CD8-positive, alpha-beta memory T cell (primary cell): ENCODE measurements at places on chromosomes 5 and 9.

DNA sequence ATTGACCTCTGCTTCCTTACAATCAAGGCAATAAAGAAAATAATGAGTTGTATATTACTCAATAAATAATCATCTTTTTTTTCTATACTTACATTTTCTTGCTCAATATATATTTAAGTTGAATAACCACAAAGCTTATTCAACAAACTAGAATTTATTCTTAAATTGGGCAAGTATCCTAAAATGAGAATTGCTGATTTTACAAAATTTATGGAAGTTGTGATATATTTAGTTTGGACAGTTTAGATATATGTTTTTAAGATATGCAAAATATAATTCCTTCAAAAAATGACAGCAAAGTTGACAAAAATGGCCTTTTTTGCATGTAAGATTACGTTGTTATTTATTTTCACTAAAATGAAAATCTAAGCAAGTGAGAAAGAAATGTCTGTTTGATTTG lies 305.7 kb upstream of the GRIN3A start:
- no peak for DNase-seq

GRCh38 chr5:25646421-25647341 lies 1001.9 kb upstream of the CDH10 start:
- DNase-seq, result no peak

DNA sequence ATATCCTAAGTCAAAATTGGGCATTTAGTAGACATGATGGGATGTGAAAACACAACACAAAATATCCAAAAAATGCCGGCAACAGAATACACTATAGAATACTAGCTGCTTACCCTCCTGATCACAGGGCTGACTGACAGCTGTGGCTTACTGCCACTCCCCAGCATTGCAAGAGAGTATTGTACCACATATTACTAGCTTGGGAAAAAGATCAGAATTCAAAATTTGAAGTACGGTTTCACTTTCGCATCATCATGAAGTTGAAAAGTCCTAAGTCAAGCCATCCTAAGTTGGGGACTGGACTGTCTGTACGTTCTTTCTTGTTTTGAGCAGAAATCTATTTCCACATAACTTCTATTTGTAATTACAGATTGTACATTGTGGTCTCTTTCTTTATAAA lies 851.4 kb downstream of the MAT2B start:
- DNase-seq, result no peak

GRCh38 chr5:150642567-150642927 lies 2.1 kb downstream of the SYNPO start:
- DNase-seq, result no peak

- no peak for DNase-seq
Observed at GRCh38 chr9:22829236-22829635, 382.6 kb downstream of the DMRTA1 start.

DNA sequence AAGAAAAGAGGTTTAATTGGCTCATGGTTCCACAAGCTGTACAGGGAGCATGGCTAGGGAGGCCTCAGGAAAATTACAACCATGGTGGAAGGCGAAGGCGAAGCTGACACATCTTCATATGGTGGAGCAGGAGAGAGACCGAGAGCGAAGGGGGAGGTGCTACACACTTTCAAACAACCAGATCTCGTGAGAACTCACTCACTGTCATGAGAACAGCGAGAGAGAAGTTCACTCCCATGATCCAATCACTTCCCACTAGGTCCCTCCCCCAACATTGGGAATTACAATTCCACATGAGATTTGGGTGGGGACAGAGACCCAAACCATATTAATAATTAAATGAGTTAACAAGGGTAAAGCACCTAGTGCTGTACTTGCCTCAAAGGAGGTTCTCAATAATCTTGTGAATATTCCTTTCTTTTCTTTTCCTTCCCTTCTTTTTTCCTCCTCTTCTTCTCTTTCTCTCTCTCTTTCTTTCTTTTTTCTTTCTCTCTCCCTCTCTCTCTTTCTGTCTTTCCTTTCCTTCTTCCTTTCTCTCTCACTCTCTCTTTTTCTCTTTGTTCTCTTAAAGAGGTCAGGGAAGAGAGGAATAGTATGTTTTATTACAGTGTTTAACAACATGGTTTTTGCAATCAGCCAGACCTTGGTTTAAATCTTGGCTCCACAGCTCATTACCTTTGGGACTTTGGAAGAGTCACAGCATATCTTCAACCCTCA lies 29.0 kb downstream of the TNFSF15 start:
- DNase-seq, result no peak

GRCh38 chr5:86532429-86532828 lies 85.3 kb upstream of the COX7C start:
- DNase-seq, result no peak

DNA sequence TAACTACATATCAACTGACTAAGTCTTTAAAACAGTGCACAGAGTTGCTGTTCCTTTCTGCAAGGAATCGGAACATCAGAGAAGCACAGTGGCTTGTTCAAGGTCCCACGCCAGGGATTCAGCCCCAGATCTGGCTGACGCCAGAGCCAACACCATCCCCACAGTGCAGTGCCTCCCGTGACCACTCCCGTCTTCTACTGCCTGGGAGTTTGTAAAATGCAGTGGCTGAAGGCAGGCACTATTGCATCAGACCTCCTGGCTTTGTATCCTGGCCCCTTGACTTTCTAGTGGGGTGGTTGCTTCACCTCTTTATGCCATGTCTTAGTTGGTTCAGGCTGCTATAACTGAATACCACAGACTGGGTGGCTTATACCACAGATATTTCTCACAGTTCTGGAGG lies 131.0 kb downstream of the NSG2 start:
- DNase-seq, result no peak

DNA sequence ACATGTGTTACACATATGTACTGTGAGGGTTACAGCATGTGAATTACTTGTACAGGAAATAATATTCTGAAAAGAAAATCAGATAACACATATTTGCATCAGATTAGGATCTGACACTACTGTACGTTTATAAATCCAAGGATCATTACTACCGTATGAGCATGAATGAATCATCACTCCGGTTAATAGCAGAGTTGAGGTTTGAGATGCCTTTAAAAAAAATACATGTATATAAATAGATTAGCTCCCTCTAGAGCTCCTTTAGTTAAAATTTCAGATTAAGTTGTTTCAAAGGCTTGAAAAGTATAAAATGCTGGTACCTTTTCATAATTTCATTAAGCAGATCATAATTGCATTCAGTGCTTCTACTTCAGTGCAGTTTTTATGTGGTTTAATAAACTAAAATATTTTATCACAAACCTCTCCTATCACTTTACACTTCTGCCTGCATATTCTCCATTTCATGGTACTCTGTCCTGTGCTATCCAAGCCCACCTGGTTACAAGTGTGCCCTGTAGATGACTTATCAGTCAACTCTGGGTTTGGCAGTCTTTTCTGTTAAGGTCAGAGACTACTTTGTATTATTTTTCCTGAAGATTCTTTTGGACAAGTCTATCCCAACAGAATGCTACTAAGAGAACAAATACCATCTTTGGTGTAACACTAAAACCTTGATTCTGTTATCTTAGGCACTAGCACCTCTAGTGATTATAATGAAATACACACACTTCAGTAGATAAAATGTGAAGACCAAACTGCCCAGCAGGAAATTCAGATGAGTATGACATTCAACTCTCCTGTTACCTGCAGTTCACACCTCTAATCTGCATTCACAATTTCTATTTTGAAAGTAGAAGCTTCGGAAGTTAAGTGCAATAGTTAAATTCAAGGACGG lies 48.0 kb upstream of the POU5F2 start:
- DNase-seq, result no peak

- no peak for DNase-seq
Observed at GRCh38 chr5:95818181-95819147, 4.1 kb downstream of the GLRX start.

DNA sequence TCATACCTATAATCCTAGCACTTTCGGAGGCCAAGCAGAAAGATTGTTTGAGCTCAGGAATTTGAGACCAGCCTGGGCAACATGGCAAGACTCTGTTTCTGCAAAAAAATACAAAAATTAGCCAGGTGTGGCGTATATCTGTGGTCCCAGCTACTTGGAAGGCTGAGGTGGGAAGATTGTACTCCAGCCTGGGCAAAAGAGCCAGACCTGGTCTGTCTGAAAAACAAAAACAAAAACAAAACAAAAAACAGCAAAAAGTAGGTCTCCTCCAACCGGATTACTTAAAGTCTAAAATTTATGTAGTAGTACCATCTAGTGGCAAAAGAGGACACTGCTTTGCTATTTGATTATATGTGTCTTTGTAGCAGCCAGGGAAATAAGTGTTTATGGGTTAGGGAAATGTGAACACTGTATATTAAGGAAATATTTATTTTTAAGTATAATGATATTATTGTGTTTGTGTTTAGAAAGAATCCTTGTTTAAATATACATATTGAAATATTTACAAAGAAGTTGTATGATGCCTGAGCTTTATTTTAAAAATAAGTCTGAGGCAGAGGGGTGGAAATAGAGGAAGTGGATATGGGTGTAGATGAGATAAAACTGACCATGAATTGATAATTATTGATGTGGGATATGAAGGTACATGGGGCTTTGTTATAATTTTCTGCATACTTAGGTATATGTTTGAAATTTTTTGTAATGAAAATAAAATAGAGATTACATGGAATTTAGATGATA lies 20.0 kb downstream of the APC start:
- DNase-seq, result peak; percentile 49

DNA sequence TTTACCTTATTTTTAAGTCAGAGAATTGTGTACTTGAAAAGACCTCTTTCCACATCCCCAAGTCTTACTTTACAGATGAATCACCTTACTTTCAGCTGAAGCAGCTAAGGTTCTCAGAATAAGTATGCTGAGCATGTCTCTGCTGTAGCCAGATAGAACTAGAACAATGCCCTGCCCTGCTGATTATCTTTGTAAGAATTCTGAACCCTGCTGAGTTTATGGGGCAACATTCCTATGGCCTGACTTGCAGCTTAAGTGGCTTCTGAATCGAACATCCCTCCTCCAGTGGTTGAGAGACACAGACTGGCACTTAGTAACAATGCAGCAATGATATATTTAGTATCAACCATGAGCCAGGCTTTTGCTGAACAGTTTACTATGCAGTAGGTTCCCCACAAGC lies 592.0 kb upstream of the WWC1 start:
- DNase-seq, result no peak

- DNase-seq, result no peak
Observed at GRCh38 chr5:1062761-1063568, 48.9 kb downstream of the SLC12A7 start.

DNA sequence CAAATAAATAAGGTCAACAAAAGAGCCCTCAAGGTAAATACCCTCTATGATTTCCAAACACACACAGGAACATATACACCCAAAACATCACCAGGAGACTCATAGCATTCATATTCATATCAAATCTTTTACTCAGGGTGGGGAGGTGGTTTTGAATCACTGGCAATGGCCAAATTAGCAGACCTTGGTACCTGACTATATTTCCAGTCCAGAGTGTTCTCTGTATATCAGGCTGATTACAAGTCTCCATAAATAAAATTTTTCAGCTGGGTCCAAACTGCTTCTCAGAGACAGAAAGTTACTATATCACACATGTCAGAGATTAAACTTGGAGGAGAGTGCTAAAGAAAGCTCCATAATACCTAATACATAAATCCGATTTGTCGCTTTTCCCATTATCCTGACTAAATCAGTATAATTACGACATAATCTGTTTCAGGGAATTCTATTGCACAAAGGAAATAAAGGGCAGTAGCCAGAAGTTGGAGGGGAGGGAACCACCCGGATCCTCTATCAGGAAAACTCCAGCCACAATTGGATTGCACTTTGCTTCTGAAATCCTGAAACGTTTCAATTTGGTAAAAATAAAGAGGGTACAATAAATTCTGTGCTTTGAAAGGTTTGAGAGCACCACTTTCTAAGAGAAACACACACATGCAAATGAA lies 7.0 kb upstream of the GOLGA1 start:
- DNase-seq, result no peak

DNA sequence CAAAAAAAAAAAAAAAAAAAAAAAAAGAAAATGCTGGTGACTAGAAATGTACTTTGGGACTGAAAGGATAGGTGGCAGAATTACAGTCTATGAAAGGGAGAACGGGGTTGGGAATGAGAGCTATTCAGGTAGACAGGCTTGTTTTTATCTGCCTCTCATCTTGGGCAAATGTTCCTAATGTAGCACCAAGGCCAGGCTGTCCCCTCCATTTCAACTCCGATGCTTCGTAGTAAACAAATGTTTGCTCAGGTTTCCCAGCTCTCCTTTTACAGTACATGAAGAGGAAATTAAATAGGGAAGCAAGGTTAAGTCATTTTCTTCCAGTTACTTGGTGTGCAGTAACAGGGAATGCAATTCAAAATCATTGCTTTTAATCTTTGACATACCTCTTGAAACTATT lies 4.4 kb upstream of the BASP1 start:
- no peak for DNase-seq

DNA sequence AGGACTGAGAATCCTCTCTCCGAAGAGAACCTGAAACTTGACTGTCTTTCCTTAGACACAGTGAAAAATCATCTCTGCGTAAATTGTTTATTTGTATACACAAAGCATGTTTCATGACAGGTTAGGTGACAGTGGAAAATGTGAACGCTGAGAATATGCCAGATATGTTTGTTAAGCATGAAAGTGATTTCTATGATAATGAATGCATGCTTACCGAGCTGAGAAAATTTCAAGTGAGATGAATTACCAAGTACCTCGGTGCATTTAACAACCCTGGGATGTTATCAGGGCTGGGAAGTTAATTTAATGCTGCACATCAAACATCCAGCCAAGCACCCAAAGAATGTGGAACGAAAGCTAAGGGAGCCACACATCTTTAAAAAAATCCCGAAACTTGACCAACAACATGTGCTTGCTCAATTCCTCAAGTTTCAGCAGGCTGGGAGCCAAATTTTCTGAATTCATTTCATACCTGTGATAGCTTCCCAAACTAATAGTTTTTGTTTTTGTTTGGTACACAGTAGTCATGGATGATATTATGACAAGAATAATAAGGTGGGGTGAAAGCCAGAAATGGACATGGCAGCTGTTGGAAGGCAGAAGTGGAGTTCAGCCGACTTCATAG lies 336.9 kb downstream of the ARHGEF28 start:
- no peak for DNase-seq

GRCh38 chr5:84057211-84057610 lies 327.5 kb downstream of the EDIL3 start:
- DNase-seq, result no peak

DNA sequence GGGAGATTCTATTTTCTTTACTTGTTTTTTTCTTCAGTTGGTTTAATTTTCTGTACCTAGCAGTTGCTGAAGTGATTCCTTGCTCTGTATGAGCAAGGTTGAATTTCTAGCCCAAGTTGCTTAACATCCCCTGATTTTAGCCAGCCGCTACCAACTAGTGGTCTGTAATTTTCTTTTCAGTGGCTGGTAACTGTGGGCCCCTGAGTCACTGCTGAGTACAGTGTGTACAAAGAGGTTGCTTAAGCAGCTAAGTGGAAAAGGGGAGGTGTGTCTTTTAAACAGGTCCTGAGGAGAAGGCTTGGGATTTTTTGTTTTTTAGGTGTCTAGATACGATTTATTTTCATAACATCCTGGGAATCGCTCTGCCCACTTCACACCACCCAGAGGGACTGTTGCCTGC lies 254.7 kb downstream of the NR3C1 start:
- no peak for DNase-seq

- DNase-seq, result no peak
Observed at GRCh38 chr5:161481922-161482321, 64.6 kb downstream of the GABRB2 start.
